Osteocyte (in vitro differentiated cells): ENCODE measurements at places on chromosomes 7 and 10.
A peak's percentile ranks its signal among the peaks of the same experiment; 100 is the strongest.

DNA sequence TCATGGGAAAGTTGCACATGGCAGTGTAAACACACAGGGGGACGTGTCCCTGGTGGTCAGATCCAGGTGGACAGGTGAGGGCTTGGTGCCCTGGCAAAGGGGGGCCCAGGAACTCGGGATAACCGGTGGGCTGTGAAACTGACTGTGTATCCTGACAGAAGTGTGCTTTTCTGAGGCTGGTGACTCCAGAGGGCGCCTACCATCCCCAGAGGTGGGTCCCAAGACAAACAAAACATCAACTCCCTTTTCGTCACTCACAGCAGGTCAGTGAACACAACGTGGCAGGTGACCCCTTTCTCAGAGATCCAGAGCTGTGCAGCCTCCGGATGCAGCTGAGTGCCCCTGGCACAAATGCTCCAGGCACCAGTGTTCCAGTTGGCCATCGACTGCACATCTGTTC lies 56.0 kb upstream of the DDC start:
- H3K4me1 ChIP-seq: no peaks in the 10 kb centered on the region
- no peak overlapping the region for H3K27ac ChIP-seq
- DNase-seq: no peak
- no peak overlapping the region for H3K4me3 ChIP-seq

GRCh38 chr7:139661043-139661440 lies 116.8 kb downstream of the HIPK2 start:
- H3K36me3 ChIP-seq: peaks cover 27% of the 10 kb centered on the region
- no peak for DNase-seq
- H3K27me3 ChIP-seq: no peaks in the 10 kb centered on the region
- no peak overlapping the region for H3K4me3 ChIP-seq
- peak overlapping the region; percentile 61 for H3K27ac ChIP-seq

GRCh38 chr7:99623702-99624447 lies 7.1 kb downstream of the ZSCAN25 start:
- peak; percentile 66 for DNase-seq
- H3K4me1 ChIP-seq: peaks cover 2% of the 10 kb centered on the region
- no peak overlapping the region for H3K4me3 ChIP-seq
- H3K27ac ChIP-seq: no peak overlapping the region

DNA sequence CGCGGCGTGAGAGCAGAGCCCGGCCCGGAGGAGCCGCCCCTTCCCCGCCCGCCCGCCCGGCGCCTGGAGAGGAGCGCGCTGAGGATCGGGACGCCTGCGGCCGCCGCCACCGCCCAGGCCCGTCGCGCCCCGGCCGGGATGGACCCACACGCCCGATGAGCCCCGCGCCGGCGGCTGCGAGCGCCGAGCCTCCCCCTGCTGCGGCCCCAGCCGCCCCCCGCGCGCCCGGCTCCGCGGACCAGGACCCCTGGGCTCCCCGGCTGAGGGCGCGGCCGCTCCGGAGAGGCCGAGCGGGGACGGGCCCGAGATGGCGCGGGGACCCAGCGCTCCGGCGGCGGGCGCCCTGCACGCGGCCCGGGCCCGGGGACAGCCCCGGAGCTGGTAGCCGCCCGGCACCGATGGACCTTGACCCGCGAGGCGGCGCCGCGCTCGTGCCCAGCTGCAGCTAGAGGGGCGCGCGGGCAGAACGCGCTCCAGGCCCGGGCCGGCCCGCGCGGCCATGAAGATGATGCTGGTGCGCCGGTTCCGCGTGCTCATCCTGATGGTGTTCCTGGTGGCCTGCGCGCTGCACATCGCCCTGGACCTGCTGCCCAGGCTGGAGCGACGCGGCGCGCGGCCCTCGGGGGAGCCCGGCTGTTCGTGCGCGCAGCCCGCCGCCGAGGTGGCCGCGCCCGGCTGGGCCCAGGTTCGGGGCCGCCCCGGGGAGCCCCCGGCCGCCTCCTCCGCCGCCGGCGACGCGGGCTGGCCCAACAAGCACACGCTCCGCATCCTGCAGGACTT lies 520 bp downstream of the FAM20C start:
- no peaks in the 10 kb centered on the region for H3K27me3 ChIP-seq
- peaks cover 28% of the 10 kb centered on the region for H3K36me3 ChIP-seq
- no peak overlapping the region for H3K27ac ChIP-seq
- H3K4me3 ChIP-seq: peak overlapping the region; percentile 52

GRCh38 chr10:77424257-77424656 lies 213.4 kb downstream of the KCNMA1 start:
- H3K4me3 ChIP-seq: no peak overlapping the region
- H3K27me3 ChIP-seq: no peaks in the 10 kb centered on the region
- H3K4me1 ChIP-seq: peaks cover 30% of the 10 kb centered on the region
- no peak for DNase-seq
- no peak overlapping the region for H3K27ac ChIP-seq

DNA sequence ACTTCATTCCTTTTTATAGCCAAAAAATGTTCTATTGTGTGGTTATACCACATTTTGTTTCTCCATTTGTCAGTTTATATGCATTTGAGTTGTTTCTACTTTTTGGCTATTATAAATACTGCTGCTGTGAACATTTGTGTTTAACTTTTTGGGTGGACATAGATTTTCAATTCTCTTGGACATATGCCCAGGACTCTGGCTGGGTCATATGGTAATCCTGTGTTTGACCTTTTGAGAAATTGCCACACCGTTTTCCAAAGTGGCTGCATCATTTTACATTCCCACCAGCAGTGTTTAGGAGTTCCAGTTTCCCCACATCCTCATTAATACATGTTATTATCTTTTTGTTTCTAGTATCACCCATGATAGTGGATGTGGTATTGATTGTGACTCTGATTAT lies 39.4 kb downstream of the CSGALNACT2 start:
- no peaks in the 10 kb centered on the region for H3K27me3 ChIP-seq
- H3K27ac ChIP-seq: no peak overlapping the region
- H3K36me3 ChIP-seq: peaks cover 59% of the 10 kb centered on the region
- DNase-seq: no peak
- no peaks in the 10 kb centered on the region for H3K4me1 ChIP-seq

- H3K27ac ChIP-seq: no peak overlapping the region
- H3K27me3 ChIP-seq: no peaks in the 10 kb centered on the region
These were observed 96.2 kb downstream of the PPP1R17 start for GRCh38 chr7:31783221-31783620.

- H3K27me3 ChIP-seq: peaks cover 2% of the 10 kb centered on the region
- no peaks in the 10 kb centered on the region for H3K4me1 ChIP-seq
- H3K4me3 ChIP-seq: no peak overlapping the region
- no peak for DNase-seq
These were observed 86.6 kb upstream of the MDFIC start for GRCh38 chr7:114835303-114835702.

DNA sequence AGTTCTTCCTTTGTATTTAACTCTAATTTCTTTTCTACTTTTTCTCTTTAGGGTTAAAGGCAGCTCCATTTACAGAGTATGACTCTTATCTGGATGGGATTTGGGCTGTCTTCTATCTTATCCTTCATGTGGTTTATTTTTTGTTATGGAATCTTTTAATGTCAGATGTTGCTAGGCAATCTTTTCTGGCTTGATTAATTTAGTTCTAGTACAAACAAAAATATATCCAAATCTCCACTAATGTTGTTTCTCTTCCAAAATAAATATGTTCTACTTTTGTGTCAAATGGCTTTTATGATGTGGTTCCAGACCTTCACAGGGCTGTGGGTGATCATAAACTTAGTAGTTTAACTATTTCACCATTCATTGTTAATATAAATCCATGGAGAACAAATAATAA lies 246.9 kb downstream of the AHR start:
- H3K27me3 ChIP-seq: no peaks in the 10 kb centered on the region
- H3K27ac ChIP-seq: peak overlapping the region; percentile 19
- H3K36me3 ChIP-seq: peaks cover 2% of the 10 kb centered on the region
- no peak for DNase-seq
- peaks cover 55% of the 10 kb centered on the region for H3K4me1 ChIP-seq

DNA sequence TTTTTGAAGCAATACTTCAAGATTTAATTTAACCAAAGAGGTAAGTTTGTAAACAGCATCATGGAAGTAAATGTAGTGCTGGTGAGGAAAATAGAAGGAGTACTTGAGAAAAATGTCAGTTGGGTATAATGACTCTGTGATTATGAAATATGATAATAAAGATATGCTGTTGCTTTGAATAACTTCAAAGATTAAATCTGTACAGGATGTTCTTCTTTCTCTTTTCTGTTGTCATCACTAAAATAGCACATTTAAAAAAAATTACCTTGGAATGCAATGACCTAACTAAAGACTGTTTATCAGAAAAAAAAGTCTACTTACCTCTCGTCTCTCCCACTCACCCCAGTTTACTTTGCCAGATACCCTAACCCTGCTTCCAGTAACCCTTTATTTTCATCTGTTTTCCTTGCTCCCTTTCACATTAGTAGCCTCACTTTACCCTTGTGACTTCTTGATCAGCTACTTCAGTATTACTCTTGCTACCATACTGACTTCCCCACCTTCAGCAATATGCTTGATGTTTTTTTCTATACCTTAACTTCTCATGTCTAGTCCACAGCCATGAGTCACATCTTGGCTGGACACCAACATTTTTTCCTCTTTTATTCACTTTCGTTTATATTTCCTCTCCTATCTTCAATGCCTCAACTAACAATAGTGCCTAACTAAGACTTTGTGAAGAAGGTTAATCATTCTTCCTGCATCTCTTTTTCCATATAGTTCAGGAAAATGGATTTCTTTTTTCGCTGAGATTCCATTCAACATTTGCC lies 29.7 kb upstream of the TAS2R16 start:
- H3K27ac ChIP-seq: no peak overlapping the region
- no peak for DNase-seq
- H3K4me1 ChIP-seq: no peaks in the 10 kb centered on the region

GRCh38 chr7:150358433-150358832 lies 10.2 kb upstream of the REPIN1 start:
- peaks cover 6% of the 10 kb centered on the region for H3K4me1 ChIP-seq
- no peak overlapping the region for H3K4me3 ChIP-seq
- no peaks in the 10 kb centered on the region for H3K36me3 ChIP-seq
- no peaks in the 10 kb centered on the region for H3K27me3 ChIP-seq
- no peak for DNase-seq

DNA sequence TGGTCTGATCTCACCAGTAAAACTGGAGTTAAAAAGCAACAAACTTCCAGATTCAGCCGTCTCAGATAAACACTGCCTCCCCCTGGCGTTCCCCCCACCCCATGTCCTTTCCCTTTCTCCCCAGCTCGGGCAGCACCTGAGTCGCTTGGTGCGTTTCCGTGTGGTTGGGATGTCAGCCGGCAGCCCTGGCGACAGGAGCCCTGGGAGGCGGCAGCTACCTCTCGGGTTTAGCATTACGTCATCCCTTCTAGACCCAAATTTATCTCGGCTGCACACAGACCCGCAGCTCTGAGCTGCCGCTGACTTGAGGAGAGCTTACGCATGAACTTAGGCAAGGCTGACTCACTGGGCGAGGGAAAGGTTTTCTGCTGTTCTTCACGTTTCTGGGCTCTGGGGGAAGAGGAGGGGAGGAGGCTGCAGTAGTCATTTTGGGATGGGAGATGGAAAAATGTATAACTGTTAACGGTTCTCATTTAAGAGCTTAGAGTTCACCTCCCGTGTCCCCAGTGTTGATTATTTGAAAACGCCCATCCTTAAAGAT lies 14.4 kb downstream of the MXI1 start:
- H3K36me3 ChIP-seq: no peaks in the 10 kb centered on the region
- no peak for DNase-seq
- H3K27ac ChIP-seq: peak overlapping the region; percentile 58
- H3K4me1 ChIP-seq: peaks cover 24% of the 10 kb centered on the region
- no peaks in the 10 kb centered on the region for H3K27me3 ChIP-seq

DNA sequence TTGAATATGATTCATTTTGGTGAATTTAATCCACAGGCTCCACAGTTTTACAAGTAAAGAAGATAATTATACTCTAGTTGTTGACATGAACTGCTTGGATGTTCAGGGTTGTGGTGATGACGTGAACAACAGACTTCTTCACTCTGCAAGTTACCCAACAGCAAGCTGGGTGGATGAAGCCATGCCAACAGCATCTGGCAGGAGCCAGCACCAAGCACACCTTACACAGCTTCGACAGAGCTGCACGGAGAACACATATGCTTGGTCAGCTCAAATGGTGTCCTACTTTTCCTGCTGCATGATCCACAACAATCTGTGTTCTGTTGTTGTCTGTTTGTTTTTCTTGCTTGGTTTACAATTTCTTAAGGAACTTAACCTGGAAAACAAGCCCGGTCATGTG lies 9.8 kb downstream of the NOD1 start:
- H3K27me3 ChIP-seq: no peaks in the 10 kb centered on the region
- peak; percentile 7 for DNase-seq
- peak overlapping the region; percentile 54 for H3K4me3 ChIP-seq
- peaks cover 2% of the 10 kb centered on the region for H3K36me3 ChIP-seq
- H3K27ac ChIP-seq: peak overlapping the region; percentile 91

DNA sequence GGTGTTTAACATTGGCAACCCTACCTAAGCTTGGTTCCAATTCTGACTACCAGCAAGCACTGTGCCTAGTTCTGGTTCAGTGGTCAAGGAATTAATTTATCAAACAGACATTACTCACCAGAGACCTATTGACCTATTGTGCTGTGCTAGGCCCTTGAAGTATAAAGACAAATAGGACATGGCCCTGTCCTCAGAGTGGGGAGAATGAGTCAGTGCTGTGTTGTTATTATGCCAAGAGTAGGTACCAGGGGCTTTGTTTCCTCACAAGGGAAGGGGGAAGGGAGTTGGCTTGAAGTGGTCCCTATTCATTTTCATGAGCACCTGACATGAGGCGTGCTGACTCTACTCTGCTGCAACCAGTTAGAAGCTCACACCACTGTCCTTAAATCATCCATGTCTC lies 62.6 kb upstream of the PLPP4 start:
- DNase-seq: no peak
- H3K4me3 ChIP-seq: no peak overlapping the region
- no peaks in the 10 kb centered on the region for H3K36me3 ChIP-seq
- H3K27ac ChIP-seq: no peak overlapping the region

DNA sequence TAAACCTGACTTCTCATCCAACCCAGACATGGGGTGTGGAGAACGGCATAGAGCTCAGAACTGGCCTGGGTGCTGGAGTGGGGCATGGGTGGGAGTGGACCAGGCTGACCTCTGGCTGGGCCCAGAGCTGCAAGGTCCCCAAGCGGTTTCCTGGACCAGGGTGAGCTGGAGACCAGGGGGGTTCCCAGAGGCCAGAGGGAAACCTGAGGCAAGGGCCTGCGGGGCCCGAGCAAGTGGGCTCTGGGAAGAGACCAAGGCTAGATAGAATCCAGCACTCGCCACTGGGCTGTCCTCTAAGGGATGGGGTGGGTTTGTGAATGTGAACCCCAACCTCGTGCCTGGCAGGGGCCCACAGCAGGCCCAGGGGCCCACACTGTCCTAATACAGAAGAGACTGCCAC lies 39.4 kb upstream of the RET start:
- H3K27ac ChIP-seq: no peak overlapping the region
- peak; percentile 60 for DNase-seq
- H3K36me3 ChIP-seq: no peaks in the 10 kb centered on the region
- peaks cover 5% of the 10 kb centered on the region for H3K27me3 ChIP-seq
- H3K4me1 ChIP-seq: no peaks in the 10 kb centered on the region

DNA sequence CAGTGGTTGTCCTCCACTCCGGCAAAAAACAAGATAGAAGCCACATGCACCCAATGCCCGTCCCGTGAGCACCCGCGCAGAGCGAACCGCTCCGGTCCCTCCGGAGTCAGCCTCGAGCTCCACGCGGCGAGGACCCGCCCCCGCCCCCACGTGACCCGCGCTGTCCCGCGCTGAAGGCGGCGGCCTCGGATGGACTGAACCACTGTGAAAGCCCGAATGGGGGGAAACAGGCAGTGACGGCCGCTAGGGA lies 766 bp upstream of the EIF3B start:
- peak overlapping the region; percentile 100 for H3K27ac ChIP-seq
- peak; percentile 95 for DNase-seq
- peak overlapping the region; percentile 90 for H3K4me3 ChIP-seq
- no peaks in the 10 kb centered on the region for H3K27me3 ChIP-seq
- peaks cover 4% of the 10 kb centered on the region for H3K36me3 ChIP-seq
- peaks cover 30% of the 10 kb centered on the region for H3K4me1 ChIP-seq
